ENCODE measurements at places on chromosomes 1 and 21.

GRCh38 chr1:115624859-115625258 is 16.9 kb upstream of the VANGL1 start:
- no peak for DNase-seq

DNA sequence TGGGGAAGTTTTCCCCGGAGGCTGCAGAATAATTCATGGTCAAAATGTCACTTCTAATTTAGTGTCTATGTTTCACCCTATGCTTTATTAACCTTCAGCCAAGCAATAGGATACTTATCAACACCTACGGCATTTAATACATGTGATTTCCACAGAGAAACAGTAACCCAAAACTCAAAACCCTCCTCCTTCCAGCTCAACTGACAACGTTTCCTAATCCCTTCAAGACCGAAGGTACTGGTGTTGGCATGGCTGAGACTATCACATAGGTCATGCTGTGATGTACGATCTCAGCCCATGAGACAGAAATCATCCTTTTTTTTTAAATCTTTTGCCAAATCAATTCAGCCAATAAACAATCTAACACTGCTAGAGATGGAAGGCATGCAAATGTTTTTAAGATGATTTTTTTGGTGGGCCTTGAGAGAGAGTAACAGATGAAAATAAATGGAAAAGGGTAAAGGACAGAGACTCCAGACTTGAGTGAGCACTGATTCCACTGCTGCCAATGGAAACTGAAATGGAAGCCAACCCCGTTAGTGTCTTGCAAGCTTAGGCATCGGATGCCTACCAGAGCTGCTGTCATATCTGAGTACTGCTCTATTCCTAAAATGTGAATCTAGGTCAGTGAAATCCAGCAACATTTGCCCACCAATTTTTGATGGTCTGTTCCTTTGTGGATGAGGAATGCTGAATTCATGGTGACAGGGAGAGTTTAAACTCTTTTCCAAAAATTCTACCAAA is 63.4 kb upstream of the BCL10 start:
- no peak for DNase-seq

DNA sequence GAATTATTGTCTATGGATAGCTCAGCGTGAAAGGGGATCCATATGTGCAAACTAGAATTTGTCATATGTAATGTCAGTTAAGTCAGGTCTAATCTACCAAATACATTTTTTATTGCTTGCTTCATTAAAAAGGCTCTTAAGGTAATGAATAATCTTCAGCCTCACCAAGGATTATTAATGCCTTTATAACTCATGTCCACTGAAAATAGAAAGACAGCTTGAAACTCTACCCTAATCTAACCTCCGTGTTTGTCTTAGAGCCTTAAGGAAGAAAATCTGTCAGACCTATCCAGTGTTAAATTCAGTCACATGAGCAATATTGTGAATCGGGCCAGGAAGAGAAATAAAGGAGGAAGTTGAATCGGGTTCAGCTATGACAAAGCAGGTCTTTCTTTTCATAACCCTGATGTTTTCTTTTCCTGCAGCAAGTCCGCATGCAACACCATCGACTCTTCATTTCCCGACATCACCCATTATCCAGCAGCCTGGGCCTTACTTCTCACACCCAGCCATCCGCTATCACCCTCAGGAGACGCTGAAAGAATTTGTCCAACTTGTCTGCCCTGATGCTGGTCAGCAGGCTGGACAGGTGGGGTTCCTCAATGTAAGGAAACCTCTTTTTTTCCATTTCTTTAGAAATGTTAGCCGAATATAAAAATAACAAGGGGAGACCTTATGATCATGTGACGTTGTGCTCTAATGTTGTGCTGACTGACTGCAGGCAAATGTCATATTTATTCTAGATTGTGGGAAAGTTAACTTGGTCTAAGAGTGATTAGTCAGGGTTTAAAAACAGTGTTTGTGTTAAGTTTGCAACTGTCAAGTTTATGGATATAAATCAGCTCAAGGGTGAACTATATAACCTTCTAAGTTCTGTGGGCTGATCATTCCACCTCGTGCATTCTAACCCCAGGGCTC is 321.0 kb downstream of the TM2D1 start:
- no peak for DNase-seq

DNA sequence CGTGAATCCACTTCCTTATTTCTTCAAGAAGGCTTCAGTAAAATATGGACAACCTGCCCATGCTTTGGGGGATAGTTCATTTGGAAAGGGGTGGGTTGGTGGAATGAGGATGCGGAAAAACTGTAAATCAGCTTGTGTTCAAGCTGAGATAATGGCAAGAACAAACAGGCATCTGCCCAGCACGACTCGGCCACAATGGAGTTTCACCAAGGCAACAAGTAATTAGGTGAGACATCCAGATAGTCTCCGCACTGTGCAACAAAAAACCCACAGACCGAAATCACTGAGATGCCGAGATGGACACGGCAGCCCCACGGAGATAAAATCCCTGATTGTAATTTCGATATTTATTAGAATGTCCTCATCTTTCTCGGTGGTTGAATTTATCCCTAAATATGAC is 455.2 kb downstream of the AJAP1 start:
- DNase-seq, result no peak
